ENCODE measurements at places on chromosomes 4 and X.

DNA sequence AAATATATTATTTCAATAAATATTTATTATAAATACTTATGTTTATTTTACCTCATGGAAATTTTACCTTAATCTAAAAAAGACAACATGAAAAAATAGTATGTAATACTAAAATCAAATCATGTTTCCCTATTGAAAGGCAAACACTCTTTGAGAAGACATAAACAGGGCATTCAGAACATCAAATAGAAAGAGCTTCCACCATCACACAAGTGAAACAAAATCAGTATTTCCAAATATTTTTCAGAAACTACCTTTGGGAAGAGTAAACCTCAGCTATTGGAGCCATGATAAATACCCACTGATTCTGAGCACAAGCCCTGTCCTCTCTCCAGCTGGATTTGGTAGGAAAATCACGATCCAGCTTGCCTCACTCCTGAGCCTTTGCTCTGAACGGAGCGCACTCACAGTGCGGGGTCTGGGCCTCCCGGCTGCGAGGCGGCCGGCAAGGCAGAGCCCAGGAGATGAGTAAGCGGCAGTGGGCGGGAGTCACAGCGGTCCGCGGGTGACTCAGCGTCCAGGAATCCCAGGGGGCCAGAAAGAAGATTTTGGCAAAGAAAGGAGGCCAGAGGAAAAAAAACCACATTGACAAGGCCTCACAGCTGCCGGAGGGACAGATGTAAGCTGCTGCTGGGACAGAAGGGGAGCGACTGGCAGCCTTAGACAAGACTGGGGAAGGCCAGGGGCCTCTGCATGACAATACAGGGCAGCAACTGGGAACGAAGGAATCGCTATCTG lies 14.7 kb upstream of the ANXA5 start:
- DNase-seq, result peak; percentile 97

GRCh38 chrX:64093761-64094160 lies 111.7 kb downstream of the AMER1 start:
- DNase-seq, result peak; percentile 25

GRCh38 chr4:80425124-80426100 lies 89.9 kb downstream of the CFAP299 start:
- DNase-seq, result no peak

DNA sequence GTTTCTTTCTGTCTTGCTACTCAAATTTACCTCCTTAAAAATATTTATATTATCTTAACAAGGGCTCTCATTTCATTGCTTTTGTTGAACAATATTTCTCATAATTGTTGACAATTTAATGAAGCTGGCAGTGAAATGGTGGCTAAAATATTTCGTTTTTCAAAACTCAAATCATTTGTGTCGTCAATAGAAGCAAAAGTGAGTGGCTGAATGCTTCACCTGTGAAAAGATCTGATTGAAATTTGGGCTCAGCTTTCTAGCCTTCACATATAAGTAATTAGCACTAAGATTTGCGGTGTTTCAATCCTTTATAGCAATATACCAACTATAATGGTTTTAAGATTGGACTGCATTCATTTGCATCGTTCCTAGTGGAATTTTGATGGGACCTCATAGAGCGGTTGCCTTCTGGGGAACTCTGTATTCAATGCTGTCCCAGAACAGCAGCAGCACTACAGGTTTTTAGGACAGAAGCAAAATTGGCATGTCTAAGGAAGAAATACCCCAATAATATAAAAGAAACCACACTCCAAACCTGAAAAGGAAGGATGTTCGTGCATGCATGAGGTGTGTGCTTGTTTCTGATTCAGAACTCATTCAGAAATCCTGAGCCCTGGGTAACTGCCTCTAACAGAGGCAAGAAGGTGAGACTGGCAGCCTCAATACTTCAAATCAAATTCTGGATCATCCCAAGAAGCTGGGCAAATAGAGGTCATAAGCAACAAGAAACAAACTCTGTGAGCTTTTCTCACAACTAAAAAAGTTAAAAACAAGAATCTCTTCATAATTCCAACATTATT lies 2.5 kb downstream of the CXCL1 start:
- DNase-seq, result peak; percentile 49

- peak; percentile 46 for DNase-seq
Observed at GRCh38 chr4:113300471-113300928, 251.0 kb downstream of the ANK2 start.

- DNase-seq, result no peak
Observed at GRCh38 chr4:173797296-173797695, 267.3 kb upstream of the HAND2 start.

DNA sequence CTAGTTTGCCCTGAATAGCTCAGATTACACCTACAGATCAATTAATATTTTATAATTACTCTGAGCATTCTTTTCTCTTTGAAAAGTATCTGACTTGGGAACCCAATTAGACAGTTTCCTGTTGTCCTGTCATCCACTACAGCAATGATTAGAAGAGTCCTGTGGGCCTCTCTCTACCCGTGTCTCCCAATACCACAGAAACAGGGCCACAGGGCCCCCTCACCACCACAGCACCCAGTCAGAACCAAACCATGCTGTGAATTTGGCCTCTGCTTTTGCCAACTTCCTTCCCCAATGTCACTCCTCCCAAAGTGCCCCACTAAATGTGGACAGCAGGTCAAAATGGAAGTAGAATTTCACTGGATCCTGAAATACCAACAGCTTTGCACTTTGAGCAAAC lies 10.3 kb downstream of the USP46 start:
- no peak for DNase-seq
